Stimulated activated naive B cell treated with anti-CD40 and anti-IgM and Interleukin-4, amounts not matched to agents 10 μg/mL and 1 μg/mL and 100 μg/mL, for 72 hours (primary cell): ENCODE measurements at places on chromosomes 12 and 14.
A peak's percentile ranks its signal among the peaks of the same experiment; 100 is the strongest.

- no peak for DNase-seq
Observed at GRCh38 chr12:22974865-22975264, 349.9 kb downstream of the ETNK1 start.

DNA sequence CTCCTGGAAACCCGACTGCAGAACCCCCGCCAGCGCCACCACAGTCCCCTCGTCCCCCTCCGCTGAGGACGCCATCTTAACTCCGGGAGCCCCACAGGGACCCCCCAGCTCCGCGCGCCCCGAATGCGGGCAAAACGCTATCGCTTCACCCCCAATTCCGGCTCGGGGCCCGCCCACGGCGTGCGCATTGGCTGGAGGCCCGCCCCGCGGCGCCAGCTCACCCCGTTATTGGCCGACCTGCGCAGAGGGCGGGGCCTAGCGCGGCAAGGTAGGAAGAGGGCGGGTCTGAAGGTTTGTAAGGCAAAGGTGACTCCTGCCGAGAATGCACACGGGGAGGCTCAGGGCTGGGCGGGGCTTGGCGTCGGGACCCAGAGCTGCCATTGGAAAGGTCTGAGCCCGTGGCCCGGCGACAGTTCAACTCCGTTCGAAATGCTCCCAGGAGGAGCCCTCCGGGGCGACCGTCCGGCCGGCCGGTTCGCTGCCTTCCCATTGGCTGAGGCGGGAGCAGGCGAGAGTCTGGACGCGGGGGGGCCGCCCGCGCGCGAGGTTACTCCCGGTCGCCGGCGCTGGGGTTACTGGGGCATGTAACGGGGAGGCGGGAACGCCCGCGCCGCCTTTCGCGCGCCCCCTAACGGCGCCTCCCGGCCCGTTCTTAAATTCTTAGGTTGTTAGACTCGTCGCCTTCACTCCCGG, at the start of gene LPCAT3:
TSS of gene LPCAT3 (minus strand) at position 127 of the 693 bp plus-strand sequence. CDS start at position 75, 52 bp downstream.
- peak; percentile 97 for DNase-seq

DNA sequence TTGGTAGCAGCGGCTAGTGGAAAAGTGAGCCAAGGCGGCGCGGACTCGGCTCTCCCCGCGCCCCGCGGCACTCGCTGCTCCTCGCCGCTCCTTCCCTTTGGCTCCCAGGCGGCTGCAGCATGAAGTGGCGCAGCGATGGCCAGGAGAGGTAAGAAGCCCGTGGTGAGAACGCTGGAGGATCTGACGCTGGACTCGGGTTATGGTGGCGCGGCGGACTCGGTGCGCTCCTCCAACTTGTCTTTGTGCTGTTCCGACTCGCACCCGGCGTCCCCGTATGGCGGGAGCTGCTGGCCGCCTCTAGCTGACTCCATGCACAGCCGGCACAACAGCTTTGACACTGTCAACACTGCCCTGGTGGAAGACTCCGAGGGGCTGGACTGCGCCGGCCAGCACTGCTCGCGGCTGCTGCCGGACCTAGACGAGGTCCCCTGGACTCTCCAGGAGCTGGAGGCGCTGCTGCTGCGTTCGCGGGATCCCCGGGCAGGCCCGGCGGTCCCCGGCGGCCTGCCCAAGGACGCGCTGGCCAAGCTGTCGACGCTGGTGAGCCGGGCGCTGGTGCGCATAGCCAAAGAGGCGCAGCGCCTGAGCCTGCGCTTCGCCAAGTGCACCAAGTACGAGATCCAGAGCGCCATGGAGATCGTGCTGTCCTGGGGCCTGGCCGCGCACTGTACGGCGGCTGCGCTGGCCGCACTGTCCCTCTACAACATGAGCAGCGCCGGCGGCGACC, 225.6 kb upstream of the CRY1 start:
- no peak for DNase-seq

DNA sequence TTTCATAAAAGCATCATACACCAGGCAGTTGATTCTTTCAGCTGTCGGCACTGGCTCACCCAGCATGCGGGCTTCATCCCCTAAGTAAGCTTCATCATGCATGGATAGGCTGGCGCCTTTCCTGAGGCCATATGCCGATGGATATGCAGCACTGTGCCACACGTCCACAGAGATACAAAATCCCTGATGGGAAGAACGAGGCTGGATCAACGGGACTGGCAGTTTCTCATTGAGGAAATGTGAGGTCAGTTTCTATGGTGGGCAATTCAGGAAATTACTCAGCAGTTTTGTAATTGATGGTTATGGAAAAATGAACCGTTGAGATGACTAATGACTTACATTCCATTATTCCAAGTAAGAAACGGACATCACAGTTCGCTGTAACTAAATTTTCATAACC, 453.8 kb downstream of the TMEM121 start:
- DNase-seq, result no peak

DNA sequence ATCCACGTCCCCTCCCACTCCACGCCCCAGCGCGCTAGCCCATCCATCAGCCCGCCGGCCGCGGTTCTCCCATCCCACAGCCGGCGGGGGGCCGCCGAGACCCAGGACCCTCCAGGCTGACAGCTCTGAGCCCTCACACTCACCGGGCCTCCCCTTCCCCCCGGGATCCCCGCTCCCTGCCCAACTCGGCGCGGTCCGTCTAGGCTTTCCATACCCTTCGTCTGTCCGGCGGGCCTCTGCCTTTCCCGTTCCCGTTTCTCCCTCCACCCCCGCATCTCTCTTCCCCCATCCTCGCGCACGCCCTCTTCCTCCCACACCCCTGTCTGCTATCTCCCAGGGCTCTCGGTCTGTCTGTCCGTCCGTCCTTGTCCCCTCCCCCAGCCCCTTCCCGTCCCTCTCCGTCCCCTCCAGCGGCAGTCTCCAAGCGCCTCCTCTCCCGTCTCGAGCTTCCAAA, 726 bp downstream of the ZFHX2 start:
- no peak for DNase-seq

DNA sequence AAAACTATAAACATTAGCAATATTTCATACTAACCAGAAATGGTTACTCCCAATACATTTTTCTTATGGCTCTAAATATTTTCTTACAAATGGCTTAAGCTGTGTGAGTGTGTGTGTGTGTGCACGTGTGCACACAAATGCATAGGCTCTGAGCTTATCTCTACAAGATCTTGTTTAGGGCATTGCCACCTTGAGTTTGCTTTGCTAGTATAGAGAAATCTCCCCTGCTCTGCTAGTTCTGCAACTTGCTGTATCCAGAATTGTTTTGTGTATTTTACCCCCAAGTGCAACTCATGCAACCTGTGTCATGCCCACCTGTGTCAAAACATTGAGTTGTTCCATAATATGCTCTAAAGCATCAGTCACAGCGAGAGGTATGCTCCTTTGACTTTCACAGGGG, 72.5 kb upstream of the DUSP6 start:
- no peak for DNase-seq

DNA sequence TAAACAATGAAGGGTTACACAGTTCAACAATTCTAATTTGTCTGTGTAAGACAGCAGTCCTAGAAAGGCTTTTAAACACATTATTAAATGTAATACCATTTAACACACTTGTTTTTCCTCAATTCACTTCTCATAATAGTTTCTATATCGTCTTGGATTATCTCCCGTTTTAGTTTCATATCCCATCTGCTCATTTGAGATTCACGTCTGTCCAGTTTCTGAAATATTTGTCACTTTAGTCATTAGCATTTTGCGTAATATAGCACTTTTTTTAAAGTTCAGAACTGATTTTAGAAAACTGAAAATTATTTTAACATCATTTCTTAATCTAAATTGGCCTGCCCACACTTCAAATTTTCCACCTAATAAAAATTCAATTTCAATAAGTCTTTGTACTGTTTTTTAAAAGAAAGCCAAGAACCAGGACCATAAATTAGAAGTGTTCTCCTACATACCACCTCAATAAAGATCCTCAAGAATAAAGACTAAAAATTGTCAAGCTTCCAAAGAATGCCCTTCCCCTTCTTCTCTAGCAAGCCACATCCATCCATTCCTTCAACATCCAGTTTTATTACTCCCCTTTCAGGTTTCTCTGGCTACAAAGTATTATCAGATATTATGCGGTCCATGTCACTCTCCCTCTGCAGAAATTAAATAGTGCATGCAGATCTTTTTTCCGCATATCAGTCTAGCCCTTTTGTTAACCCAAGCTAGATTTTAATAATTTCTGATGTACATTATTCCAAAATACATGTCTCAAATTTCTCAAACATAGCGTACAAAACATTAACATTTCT, 11.9 kb downstream of the MED13L start:
- no peak for DNase-seq

GRCh38 chr14:101726954-101727302, 34.6 kb upstream of the PPP2R5C start:
- DNase-seq, result no peak

DNA sequence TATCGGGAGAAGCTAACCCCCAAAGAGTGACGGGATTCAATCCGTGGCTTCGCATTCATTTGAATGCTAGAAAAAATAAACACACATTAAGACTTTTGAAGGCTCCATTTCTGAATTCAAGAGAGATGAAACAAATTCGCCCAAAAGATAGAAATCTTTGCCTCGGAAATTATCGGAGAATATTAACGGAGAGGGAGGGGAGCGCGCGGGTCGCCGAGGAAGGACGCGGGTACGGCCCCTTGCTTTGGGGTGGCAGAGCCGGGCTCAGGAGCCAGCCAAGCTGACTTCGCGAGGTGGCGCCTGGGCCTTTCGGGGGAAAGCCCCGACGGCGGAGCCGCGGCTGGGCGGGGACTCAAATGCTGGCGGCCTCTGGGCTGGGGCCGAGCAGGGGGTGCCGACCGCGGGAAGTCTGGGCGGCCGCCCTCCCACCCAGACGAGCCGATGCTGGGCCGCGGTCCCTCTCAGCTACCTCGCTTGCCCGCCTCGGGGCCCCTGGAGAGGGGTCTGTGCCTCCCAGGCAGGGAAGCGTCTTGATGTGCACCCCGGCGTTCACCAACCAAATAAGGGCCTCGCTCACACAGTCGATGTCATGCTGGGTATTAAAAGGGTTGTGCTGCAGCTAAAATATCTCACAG, 14.7 kb downstream of the NKX2-1 start:
- no peak for DNase-seq

DNA sequence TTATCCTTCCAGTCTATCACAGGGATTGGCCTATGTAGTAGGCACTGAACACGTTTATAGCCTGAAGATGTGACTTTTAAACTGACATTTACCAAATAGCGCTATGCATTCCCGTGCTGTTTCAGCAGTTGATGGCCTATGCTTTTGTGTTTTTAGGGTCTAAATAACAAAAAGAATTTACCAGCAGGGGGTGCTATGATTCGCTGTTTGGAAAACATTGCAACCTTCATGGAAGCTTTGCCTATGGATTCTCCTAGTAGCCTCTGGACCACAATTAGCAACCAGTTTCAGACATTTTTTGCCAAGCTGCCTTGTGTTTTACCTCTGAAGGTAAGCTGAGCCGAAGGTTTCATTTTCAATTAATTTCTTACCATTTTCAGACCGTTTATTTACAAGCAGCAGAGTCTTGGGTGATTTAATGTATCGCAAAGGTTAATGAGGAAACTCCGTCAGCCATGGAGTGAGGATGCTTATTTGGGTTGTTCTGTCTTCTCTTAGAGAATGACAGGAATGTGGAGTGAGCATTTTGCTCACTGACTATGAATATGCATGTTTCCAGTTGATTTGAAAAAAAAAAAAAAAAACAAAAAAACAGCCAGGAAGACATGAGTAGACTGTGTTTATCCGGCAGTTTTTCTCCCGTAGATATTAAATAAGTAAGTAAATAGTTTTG, 133.1 kb downstream of the PRIMA1 start:
- no peak for DNase-seq

DNA sequence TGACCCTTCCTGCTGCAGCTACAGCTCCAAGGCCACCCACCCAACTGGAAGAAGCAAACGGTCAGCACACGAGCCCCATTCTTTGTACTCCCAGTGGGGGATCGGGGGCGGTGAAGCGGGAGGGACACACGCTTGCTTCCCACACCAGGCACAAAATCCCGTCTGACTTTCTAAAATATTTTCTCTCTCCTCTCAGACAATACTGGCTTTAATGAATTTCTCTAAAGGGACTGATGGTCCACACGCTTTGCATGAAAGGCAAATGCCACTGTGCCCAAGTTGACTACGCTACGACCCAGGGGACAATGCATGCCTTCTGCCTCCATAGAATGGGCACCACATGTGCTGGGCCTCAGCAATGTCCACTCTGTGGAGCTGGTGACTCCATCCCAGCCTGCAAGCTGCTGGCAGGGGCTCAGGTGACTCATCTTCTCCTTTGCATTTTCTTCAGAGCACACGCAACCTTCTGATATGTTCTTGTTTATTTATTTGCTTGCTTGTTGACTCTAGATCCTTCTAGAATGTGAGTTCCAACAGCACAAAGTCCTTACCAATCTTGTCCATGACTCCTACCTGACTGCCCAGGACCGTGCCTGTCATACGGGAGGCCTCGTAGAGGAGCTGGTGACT, 15.6 kb downstream of the SYNE3 start:
- no peak for DNase-seq

GRCh38 chr12:55838361-55838760, 4.4 kb downstream of the MMP19 start:
- no peak for DNase-seq

DNA sequence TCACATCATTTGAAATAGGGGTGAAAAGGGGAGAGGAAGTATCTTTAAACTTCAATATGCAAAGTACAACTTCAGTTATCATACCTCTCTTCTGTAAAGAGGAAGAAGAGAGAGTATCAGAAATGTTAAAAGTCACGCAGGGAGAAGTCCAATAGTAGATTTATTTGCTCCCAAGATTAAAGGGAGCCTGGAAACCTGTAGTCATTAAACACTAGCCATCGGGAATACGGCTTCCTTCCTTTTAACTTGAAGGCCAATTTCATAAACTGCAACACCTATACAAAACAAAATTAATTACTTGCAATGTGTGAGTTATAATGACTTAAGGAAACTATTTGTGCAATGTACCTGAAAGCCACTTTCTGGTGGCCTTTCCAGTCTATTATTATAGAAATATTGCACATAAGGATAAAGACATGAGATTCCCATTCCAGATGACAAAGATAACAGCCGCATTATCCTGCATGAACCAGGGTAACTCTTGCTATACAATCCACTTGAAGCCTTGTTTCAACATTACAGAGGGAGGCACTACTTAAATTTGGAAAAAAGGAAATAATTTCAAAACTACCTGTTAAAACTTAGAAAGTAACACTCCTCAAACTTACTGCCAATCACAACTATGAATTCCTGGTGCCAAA, 4.6 kb downstream of the BTG1 start:
- no peak for DNase-seq

DNA sequence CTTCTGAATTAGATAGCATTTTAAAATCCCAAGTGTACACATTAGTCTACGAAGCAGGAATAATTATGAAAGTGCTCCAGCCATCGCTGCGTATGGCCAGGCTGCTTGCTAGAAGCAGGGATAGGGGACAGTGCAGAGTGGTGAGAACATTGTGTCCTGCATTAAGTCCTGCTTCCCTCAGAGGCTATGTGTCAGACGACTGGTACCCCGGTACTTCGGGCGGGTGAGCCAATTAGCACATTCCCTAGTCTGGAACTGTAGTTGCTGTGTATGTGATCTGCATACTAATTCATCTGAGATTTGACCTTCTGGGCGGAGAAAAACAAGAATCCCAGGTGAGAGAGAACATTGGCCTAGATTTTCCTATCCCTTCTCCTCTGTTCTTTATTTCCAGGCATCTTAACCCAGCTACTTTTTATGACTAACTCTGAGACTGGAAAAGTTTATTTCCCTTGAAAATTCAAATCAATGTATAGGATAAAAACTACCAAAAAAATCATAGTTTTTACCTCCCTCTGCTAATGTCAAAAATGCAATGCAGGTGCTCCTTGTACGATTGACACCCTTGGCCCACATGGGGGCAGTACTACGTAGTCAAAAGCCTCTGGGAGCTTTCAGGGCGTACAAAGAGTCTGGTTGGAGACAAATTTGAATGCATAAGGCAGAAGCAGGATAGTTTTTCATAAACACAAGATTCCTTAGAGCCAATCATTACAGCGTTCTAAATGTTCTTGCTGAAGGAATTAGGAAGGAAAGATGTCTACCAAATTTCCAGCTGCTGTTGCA, 764.3 kb downstream of the NOVA1 start:
- no peak for DNase-seq

GRCh38 chr12:68189821-68190242, 30.3 kb upstream of the IFNG start:
- DNase-seq, result no peak
